ENCODE measurements at places on chromosomes 3 and 15. TPM values are rescaled to one million over a fixed set of nuclear protein-coding genes. Genes with fewer than 3 reads are reported as not detected.

DNA sequence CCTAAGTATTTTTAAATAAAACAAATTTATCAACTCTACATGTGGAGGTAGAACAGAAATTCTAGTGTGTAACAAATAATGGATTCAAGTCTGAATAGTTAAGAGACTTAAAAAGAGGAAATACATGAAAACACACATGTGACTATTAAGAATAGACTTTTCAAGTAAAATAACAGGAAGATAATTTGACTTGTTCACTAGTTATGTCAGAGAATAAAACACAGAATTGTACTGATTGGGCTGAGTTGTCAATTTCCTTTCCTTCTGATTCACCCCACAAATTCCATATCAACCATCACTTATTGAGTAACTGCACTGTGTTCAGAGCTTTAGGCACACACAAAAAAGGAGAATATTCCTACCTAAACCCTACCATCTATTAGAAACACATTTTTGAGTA is 557.2 kb downstream of the TUSC7 start:
- no peak for DNase-seq
- H3K36me3 ChIP-seq, result no peaks in the 10 kb centered on the region
- H3K27me3 ChIP-seq, result no peaks in the 10 kb centered on the region
- H3K4me3 ChIP-seq, result no peak overlapping the region

- no peaks in the 10 kb centered on the region for H3K27me3 ChIP-seq
- no peak overlapping the region for H3K27ac ChIP-seq
- DNase-seq, result no peak
- H3K4me1 ChIP-seq, result no peaks in the 10 kb centered on the region
Measured at GRCh38 chr3:120192579-120192978, 92.4 kb downstream of the GPR156 start.

- H3K27me3 ChIP-seq, result no peaks in the 10 kb centered on the region
- H3K4me1 ChIP-seq, result no peaks in the 10 kb centered on the region
- H3K4me3 ChIP-seq, result no peak overlapping the region
- DNase-seq, result no peak
- H3K36me3 ChIP-seq, result no peaks in the 10 kb centered on the region
- no peak overlapping the region for H3K27ac ChIP-seq
Measured at GRCh38 chr3:77071809-77072208, 31.9 kb downstream of the ROBO2 start.

DNA sequence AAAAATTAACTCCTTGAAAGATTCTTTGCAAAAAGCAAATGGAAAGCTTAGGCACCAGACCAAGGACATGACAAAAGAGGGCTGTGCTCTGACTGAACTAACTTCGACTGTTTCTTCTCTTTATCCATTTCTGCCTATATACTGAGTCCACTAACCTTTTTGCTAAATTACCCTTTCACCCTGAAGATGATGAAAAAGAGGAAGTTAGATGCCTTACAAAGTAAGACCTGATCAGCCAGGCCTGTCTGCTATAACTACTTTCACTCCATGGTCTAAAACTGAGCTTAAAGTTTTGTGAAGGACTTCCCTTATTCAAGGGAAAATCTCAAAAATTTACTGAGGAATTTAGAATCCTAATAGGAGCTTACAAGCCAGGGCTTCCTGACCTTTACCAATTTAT is 6.2 kb upstream of the IGSF10 start:
- no peak overlapping the region for H3K4me3 ChIP-seq
- H3K4me1 ChIP-seq, result no peaks in the 10 kb centered on the region
- no peaks in the 10 kb centered on the region for H3K36me3 ChIP-seq
- no peaks in the 10 kb centered on the region for H3K27me3 ChIP-seq
- DNase-seq, result no peak

DNA sequence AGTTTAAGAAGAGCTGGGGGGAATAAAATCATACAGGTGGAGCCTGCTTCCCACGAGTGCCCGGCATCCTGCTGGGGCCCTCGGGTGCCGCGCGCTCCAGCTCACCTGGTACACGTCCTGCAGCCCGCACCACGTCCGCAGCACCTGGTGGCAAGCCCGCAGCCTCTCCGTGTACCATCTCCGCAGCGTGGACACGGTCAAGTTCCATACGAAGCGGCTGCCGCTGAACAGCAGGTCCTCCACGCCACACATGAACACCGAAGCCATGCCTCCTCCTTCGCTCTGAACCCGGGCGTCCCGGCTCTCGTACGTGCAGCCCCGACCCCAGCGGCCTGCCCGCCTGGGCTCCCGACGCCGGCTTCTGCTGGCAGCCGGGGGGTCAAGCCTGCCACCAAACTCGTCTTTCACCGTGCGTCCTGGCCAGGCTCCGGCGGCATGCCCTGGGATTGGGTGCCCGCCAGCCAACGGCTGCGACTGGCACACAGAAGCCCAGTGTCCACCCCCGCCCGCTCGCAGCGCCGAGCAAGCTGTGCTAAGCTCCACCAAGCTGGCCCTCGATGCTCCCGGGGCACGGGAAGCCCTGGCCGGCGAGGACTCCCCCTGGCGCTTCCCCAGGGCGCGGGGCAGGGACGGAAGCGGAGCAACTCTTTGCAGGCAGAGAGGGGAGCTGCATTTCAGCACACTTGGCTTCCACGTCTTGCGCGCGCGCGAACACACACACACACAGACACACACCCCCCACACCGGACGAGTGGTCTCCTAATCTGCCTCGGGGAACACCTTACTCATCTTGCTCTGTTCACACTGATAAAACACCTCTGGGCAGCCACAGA is at the start of gene FRMD4B:
FRMD4B (minus strand) TSS at position 366 of the 833 bp plus-strand sequence; CDS start at position 267, 99 bp downstream.
- DNase-seq, result peak; percentile 62
- H3K4me1 ChIP-seq, result no peaks in the 10 kb centered on the region
- peak within 1 kb of the TSS; percentile 22 for H3K4me3 ChIP-seq
- no peaks in the 10 kb centered on the region for H3K27me3 ChIP-seq
- no peaks in the 10 kb centered on the region for H3K36me3 ChIP-seq
- no peak within 1 kb of the TSS for H3K27ac ChIP-seq

DNA sequence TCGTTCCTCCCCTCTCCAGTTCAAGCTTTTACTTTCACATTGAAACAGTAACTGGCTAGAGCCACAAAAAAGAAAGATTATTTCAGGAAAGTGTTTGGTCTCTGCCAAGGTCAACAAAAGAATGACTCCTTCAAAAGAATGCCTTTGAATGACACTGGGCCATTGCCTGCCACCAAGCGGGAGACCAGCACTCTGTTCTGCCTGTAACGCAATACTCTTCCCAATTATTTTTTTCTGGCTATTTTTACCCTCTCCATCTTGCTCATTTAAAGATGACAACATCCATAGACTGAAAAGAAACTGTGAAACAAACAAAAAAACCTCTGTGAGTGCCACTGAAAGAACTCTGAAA is 37.3 kb downstream of the EHHADH start:
- H3K4me3 ChIP-seq, result no peak overlapping the region
- no peak overlapping the region for H3K27ac ChIP-seq
- no peaks in the 10 kb centered on the region for H3K4me1 ChIP-seq
- H3K27me3 ChIP-seq, result no peaks in the 10 kb centered on the region

MRAS gene
- total RNA-seq, result 4.1 TPM

CCDC32 gene
- 17.3 TPM for total RNA-seq

PARL gene
- 26.4 TPM for total RNA-seq

IGSF10 gene
- 0.61 TPM for total RNA-seq

All from pancreas (tissue), 10 donors.